ENCODE measurements at places on chromosomes 13 and 19.

DNA sequence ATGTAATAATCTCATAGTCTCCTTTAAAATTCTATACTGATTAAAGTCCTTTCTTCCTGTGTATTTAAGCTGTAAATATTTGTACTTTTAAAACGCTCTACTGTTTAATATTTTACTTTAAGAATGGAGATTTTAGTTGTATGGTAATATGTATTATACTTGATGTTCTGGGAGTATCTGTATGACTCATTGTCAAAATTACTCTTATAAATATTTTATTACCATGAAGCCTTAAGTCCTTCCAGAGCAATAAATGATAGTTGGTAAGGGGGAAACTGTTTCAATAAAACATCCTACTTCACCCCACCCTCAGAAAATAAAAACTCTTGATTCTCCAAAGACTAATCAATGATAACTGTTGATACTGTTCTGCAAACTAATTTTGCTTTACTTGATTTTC, 6.4 kb downstream of the PCDH9 start:
- no peak for DNase-seq

DNA sequence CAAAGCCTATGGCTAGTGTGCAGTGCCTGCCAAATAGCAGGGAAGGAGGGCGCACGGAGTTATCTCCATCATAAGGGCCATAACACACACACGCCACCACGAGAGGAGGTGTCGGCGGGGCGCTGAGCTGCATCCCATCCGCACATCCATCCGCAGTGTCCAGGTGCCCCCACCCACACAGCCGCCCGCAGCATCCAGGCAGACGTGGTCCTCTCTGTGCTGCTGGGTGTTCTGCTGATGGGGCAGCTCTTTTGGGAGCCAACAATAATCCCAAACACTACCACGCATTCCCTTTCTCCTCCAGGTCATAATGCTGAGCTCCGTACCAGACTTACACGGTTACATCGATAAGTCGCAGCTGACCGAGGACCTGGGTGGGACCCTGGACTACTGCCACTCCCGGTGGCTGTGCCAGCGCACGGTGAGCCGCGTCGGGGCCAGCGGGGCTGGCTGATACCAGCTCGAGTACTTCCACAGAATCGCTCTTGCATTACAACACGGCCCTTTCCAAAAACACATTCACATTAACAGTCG, 41.5 kb upstream of the F7 start:
- DNase-seq, result no peak

- no peak for DNase-seq
These were observed 38.3 kb downstream of the RASL11A start for GRCh38 chr13:27308941-27309340.

GRCh38 chr13:96214824-96215445, 125.0 kb downstream of the HS6ST3 start:
- DNase-seq, result no peak

- DNase-seq, result peak; percentile 86
These were observed at the start of gene ERF for GRCh38 chr19:42254850-42255765. ERF (minus strand) TSS chr19:42255128; CDS start chr19:42254999, 129 bp downstream.

- DNase-seq, result no peak
These were observed 782 bp upstream of the JUND start for GRCh38 chr19:18282021-18282787.

DNA sequence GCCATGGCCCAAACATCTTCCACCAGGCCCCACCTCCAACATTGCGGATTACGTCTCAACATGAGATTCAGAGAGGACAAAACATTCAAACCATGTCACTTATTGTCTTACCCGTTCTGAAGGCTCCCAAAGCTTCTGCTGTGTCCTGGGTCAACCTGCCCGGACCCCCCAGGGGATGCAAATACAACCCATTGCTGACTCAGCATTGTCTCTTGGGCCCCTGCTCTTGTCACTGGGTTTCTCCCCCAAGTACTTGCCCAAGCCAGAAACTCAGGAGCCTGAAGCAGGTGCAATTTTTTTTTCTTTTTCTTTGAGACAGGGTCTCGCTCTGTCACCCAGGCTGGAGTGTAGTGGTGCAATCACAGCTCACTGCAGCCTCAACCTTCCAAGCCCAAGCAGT, 144.5 kb downstream of the KCTD15 start:
- DNase-seq, result no peak

DNA sequence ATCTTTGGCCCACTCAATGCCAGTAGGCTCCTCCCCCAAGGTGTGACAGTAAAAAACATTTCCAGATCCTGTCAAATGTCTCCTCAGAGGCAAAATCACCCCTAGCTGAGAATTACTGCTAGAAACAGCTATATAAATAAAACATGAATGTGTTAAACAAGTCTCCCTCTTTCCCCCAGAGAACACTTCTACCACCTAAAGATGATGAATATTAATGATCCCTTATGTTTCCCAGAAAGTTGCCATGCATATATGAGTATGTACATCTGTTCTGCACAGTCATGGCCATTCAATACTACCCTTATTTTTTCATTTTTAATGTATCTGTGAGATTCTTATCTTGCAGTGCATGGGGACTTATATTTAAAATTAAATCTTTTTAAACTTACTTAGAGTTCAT, 230.0 kb downstream of the SHISA2 start:
- DNase-seq, result no peak

- DNase-seq, result no peak
These were observed 7.3 kb upstream of the MAB21L1 start for GRCh38 chr13:35483761-35484160.

DNA sequence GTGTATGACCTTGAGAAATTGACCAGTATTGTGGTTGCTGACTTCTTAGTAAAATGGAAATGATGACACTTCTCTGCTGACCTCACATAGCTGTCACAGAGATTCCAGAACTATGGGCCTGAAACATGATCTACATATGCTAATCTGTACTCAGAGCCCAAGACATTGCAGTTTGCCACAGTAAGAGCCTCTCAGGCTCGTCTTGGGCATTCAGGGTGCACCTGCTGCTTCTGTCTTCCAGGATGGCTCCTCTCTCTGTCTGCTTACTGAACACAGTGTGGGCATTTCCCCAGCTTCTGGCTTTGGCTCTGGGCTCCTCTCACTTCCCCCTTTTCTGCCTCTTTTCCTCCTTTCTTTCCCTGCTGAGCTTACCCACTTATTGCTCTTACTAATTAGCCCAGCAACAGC, 22.3 kb upstream of the SLC46A3 start:
- DNase-seq, result no peak

GRCh38 chr19:40687525-40688016, 2.9 kb downstream of the NUMBL start:
- no peak for DNase-seq

GRCh38 chr19:3229888-3230496, 5.5 kb downstream of the CELF5 start:
- no peak for DNase-seq

DNA sequence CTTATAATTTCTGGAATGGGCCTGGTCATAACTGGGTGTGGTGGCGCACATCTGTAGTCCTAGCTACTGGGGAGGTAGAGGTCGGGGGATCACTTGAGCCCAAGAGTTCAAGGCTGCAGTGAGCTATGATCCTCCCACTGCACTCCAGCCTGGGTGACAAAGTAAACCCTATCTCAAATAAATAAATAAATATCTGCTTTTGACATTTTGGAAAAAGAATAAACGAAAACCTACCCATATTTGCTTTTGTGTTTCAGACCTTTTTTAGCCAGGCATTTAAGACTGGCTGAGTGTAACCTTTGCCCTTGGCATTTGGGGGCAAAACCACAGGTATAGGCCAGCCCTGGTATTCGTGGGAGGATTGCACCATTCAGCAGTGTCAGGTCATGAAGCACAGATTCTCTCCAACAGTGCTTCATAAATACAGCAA, 14.8 kb upstream of the RCBTB2 start:
- DNase-seq, result no peak

DNA sequence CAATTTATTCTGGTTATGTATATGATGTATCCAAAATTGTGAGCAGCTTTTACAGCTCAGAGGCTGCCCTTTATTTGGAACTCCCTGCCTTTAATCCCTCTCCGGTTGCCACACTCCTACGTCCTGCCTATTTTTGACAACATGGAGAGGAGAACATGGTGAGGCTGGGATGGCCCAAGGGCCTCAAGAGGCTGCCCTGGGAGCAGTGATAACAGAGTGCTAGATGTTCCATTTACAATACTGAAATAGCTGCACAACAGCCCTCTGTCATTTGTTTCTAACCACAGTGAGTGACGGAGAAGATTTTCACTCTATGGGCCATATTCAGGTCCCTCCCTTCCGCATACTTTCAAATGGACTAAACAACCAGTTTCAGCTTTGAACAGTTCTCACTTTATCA, 33.4 kb downstream of the STARD13 start:
- no peak for DNase-seq

- no peak for DNase-seq
These were observed 26.7 kb upstream of the CACNG8 start for GRCh38 chr19:53936029-53936428.

- no peak for DNase-seq
These were observed 19.6 kb downstream of the GPX4 start for GRCh38 chr19:1123381-1123780.

DNA sequence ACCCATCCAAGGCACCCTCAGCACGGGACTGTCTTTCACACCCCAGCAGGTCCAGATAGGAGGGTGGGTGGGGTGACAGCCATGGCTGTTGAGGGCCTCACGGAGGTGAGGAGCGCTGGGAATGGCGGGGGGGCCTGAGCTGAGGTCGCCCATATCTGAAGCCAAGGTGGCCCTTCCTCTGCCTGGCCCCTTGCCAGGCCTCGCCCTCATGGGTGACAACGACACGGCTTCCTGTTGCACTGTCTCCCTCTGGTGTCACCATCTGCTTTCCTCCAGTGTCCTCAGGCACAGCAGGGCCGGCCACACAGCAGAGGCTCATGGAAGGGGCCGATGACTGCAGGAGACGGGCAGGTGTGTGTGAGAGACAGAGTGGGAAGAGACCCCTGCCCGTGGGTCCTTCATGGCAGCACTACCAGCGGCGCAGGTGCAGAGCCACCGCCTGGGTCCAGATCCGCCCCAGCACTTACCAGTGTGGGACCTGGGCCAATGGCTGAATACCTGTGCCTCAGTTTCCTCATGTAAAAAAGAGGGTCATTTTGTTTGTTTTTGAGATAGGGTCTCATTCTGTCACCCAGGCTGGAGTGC, 8.1 kb upstream of the NKPD1 start:
- no peak for DNase-seq

DNA sequence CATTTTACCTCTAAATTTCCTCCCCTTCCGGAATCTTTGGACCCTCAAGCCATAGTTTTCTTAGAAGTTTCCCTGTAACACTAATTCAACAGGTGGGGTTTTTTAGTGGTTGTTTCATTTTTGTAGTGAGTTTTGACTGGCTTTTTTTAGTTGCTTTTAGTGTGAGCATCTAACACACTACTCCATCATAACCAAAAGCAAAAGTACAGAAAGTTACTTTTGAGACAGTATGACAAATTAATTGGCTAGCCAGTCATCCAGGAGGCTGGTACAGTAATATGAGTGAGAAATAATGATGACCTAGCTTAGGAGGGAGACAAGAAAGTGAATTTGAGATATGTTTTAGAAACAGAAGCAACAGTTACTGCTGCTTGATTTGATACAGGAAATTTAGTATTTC, 71.5 kb downstream of the DNAJC15 start:
- DNase-seq, result no peak

GRCh38 chr19:48629297-48629598, 7.9 kb downstream of the DBP start:
- DNase-seq, result no peak

DNA sequence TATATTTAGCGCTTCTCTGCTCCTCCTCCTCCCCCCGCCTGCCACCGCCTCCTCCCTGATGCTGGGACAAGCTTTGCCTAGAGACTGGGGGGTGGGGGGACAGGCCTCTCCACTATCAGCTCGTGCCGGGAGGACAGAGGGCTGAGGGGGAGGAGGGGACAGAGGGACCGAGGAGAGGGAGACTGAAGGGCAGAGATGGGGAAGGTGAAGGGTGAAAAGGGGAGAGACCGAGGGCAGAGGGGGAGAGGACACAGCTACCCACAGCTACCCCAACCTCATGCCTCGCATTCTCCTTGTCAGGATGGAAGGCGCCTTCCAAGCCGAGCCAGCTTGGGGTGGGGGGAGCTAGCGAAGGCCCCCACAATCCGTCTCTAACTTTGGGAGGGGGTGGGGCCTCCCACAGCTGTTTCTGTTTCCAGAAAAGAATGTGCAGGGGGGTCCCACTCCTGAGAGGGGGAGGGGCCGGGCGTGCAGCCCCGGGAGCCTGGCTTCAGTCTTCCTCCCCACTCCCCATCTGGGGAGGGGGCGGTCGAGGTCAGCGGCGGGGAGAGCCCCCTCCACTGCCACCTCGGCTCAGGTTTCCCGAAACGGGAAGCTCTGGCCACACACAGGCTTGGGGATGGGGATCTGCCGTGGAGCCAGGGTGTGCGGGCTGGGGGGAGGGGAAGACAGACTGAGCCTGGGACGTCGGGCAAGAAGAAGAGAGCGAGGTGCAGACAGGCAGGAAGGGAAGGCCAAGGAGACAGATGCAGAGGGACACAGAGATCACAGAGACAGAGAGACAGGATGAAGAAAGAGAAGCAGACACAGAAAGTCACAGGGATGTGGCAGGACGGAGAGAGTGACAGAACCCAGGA, 1.6 kb downstream of the DACT3 start:
- peak; percentile 19 for DNase-seq

DNA sequence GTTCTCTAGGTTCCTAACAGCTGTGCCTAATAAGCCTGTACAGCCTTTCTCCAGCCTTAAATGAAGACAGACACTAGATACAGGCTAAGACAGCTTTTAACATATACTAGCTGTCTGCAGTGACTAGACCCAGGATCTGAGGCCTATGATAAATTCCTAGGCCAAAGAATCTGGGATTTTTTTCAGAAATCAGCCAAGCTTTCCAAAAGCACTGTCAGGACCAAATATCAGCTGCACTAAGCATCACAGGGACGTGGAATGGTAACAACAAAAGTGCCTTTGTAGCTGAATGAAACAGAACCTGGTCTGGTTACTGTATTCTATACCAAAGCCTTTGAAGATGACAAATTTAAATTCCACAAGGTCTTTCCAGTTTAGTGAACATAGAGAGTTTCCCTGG, 77.9 kb upstream of the DOCK9 start:
- DNase-seq, result no peak

DNA sequence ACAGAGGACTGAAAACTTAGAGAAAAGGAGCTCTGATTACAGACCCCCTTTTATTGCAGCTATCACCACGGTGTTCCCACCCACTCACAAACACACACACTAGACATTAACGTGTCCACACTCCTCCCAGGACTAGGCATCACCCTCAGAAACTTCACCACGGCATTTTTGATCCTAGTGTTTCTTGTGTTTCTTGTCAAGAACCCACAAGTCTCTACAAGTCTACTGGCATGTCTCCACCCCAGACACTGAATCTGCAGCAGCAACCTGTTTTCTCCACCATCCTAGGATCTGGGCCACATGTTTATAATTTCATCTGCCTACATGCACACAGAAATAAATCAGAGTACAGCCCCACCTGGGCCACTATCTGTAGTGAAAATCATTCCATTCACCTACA, 4.3 kb downstream of the ZNF486 start:
- no peak for DNase-seq

- DNase-seq, result no peak
These were observed 275.6 kb downstream of the KLF5 start for GRCh38 chr13:73334445-73334844.

GRCh38 chr19:21587549-21587948, 82.1 kb downstream of the ZNF429 start:
- DNase-seq, result no peak

Measured in amygdala (tissue), 56 donors.